ENCODE measurements at places on chromosomes 2 and 18.

DNA sequence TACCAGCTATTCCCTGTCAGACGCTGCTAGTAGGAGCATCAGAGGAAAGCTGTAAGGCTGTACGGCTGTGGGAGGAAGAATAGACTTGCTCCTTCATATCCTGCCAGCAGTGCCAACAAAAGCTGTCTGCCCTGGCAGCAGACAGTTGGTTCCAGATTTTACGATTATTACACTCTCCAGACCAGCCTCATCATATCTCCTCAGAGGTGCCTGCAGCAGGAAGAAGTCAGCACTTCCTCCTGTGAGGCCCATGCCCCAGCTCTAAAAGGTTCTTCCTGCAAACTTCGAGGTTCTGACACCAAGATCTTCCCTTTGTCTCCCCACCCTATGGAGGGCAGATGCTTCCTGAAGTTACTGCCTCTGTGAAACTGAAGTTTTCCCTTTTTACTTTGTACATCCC, 537.7 kb upstream of the PKDCC start:
- no peak for DNase-seq

DNA sequence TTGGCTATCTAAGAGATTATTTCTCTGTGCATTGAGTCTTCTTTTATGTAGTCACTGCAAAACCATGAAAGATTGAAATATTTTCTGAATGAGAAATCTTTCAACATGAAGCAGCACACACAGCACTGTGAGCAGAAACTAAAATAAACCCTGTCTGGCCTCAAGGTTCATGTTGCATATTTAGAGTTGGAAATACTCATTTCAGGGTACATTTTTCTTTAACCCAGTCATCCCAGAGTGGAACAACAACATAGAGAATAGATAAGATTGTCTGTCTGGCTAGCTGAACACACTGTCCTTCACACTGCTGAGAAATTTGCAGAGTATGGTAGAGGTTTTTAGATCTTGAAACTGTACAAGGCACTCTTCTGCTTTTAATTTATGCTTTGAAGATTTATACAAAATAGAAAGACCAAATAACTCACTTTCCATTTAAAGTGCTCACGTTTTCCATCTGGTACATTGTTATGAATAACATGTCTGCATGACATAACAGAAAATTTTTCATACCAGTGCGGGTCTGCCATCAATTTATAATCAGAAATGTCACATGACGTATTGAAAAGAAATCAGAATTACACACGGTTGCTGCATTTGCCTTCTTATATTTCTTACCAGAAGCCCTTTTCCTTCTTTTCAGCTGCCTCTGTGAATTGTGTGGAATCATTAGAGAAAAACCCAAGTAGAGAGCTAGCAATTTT, 25.0 kb upstream of the FN1 start:
- no peak for DNase-seq

DNA sequence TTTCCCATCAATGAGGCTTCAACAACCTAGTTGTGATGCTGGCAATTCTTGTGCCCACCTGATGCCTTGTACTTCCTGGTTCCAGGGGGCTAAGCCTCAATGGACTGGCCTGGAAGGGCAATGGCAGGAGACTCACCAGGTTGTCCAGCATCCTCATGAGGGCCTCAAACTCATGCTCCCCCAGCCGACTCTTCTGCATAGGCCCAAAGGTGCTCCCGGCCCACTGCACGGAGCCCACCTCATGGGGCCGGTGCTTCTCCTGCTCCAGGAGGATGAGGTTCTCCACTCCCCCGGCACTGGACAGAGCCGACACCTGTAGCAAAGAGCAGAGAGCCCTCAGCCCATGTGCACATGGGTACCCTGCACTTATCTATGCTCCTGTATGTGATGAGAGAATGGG, 84.5 kb downstream of the ADD2 start:
- peak; percentile 26 for DNase-seq

GRCh38 chr2:146324951-146325350, 1519.9 kb upstream of the ACVR2A start:
- DNase-seq: no peak

- peak; percentile 44 for DNase-seq
These were observed 42.4 kb upstream of the MTIF2 start for GRCh38 chr2:55311444-55311870.

GRCh38 chr2:19895535-19895934, 6.2 kb downstream of the TTC32 start:
- no peak for DNase-seq

GRCh38 chr2:144920755-144921530, 401.0 kb upstream of the ZEB2 start:
- DNase-seq: no peak

DNA sequence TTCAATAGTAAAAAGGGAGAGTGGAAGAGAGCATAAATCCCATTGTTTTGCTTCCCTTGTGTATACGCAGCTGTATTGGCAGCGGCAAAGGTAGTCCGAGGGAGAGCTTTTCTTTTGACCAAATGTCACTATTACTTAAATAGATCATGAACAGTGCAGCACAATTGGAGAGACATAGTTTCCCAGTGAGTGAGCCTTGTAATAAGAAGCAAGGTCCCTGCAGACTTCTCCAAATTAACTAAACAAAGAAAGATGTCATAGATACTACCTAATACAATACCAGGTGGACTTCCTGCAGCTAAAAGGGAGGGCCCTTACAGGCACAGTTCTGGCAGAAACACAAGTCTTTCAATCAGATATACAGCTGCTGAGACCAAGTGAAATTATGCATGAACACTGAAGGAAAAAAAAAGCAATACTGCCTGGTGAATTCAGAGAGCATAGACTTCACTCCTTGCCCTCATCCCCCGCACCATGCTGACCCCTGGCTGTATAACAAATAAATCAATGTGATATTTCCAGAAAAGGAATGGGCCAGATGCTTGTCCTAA, 404.7 kb upstream of the CDH2 start:
- DNase-seq: no peak

GRCh38 chr2:122875091-122875865, 1119.8 kb downstream of the TSN start:
- DNase-seq: no peak

GRCh38 chr2:168155680-168156079, 91.7 kb downstream of the STK39 start:
- DNase-seq: no peak

- no peak for DNase-seq
These were observed 31.3 kb upstream of the TOGARAM2 start for GRCh38 chr2:28949617-28950305.

DNA sequence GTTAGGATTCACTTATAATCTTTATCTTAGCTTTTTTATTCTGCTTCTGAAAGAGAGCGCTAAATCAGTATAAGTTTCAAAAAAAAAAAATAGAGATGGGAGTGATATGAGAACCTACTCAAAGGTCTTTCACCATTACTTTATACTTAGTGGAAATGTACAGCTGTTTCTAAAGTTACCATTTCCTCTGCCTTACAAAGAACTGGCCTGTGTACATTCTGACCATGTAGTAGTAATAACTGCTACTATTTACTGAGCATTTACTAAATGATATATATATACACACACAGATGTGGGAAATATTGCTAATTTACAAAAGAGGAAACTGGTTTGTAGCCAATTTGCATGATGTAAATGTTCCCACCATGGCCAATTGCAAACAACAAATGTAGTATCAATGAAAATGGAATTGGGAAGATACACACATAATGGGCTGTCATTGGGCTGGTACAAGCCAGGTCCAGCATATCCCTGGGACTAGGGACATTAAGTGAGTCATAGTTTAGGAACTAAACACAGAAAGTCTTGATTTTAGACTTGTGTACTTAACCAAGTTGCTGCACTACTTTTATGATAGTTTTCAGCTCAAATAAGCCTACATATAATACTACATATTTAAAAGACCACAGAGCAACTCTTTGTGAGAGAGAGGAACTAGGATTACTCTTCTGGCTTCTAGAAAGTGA, 67.1 kb downstream of the DYNC1I2 start:
- no peak for DNase-seq

DNA sequence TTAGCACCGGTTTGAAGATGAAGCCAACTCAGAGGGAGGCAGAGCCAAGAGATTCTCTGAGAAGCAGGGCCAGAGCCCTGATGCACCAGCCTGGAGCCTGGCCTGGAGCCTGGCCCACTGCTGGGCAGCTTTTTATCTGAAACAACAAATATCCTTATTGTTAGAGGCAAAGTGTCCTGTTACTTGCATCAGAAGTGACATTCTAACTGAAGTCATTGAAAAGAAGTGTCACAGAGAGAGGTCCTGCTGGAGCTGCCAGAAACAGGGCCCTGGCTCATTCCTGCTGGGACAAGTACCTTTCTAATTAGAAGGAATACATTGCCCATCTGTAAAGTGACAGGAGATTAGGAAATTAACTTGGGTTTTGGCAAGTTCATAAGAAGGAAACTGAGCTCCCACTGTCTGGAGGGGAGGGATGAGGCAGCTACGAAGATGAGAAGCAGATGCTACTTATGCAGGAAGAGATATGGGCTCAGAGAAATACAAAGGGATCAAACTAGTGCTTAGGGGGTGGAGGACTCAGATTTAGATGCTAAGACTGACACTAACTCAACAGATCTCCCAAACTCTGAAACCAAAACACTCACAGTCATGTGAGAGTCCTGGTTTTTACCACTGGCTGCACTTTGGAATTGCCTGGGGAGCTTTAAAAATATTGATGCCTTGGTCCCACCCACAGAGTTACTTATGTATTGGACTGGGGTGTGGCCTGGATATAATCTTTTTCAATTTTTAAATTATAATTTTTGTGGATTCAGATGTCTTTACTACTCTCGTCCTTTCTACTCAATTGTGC, 11.0 kb upstream of the HK2 start:
- no peak for DNase-seq

GRCh38 chr2:128732976-128733431, 414.3 kb upstream of the HS6ST1 start:
- DNase-seq: no peak

- DNase-seq: no peak
These were observed 24.5 kb downstream of the SRBD1 start for GRCh38 chr2:45586600-45586999.

GRCh38 chr2:231041061-231041689, 3.9 kb downstream of the C2orf72 start:
- DNase-seq: no peak

DNA sequence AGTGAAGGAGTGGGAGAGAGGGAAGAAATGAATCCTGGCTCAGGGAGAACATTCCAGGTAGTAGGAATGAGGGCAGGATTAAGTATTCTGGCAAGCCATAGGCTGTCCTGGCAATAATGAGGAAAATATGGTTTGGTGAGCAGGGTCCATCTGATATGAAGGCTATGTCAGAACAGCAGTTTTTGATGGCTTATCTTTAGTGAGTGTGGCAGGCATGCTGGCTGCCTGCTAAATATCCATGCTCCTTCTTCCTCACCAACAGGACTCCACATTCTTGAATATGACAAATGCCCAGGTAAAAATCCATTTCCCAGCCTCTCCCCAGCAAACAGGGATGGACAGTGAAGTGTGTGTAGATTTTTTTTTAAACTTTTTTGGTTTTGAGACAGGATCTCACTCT, 13.2 kb upstream of the CTIF start:
- DNase-seq: no peak

- no peak for DNase-seq
These were observed 3.5 kb upstream of the ZSWIM2 start for GRCh38 chr2:186852508-186852907.

- no peak for DNase-seq
These were observed 195.1 kb downstream of the C1D start for GRCh38 chr2:67867735-67868134.

DNA sequence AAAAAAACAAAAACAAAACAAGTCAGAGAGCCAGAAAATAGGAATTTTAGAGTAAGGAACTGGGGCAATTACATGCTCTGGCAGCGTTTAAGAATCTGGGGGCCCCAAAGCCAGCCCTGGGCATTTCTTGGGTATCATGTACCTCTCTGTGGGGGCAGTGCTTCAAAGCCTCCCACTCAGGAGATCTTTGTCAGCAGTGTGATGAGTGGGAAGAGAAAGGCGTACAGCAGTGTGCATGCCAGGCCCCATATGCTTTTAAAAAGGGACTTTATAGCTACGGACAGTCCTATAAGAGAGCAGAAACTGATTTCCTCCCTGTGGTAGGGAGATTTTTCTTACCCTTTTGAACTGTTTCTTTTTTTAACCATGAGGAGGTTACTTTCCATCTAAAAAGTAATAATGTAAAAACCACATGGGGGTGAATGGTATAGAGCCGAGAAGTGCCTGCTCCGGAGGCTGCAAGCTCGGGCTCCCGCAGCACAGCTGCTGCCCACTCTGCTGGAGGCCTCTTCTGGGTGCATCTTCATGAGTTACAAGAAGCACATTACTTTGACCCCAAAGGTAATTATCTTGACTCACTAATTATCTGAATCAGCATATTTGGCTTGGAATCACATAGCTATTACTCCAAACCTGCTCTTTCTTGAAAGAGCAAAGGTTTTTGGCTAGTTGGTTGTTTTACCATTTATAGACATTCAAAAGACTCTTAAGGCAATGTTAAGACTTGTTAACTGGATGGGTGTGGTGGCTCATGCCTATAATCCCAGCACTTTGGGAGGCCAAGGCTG, 46.4 kb downstream of the PROC start:
- no peak for DNase-seq

DNA sequence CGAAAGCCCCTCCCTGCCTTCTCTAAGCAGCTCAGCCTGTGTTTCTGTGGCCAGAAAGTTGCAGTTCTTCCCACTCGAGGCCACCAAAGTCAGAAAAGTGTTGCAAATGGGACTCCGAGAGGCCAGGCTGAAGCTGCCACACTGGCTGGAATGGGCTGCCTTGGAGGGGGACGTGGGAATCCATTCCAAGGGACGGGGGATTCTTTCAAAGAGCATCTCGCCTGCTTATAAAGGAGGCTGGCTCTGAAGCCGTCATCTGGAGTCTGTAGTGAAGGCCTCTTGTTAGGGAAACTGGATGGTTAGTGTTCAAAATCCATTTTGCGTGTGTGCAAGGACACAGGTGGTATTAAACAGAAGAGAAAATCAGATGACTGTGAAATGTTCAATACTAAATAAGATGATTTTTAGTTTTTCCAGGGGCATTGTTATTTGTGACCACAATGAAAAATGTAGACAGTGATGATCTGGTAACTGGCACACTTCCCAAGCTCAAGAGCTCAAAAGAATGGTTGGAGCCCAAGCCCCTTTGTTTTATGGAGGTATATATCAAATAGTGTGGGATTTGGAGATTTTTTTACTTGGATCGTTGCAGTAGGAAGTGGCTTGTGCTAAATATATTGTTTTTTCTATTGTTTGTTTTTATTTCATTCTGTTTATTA, 782 bp downstream of the FAM228B start:
- no peak for DNase-seq

GRCh38 chr2:39488450-39488849, 51.4 kb upstream of the MAP4K3 start:
- no peak for DNase-seq

GRCh38 chr2:210528716-210529115, 27.7 kb upstream of the CPS1 start:
- no peak for DNase-seq

GRCh38 chr2:201234663-201235135, 25.6 kb upstream of the CASP8 start:
- DNase-seq: no peak

- DNase-seq: no peak
These were observed 405.5 kb downstream of the RND3 start for GRCh38 chr2:150081775-150082481.

- no peak for DNase-seq
These were observed 60.2 kb upstream of the FZD7 start for GRCh38 chr2:201973305-201973928.

- no peak for DNase-seq
These were observed 126.1 kb downstream of the GBX2 start for GRCh38 chr2:236042087-236042486.

GRCh38 chr2:55949211-55949610, 25.6 kb upstream of the EFEMP1 start:
- DNase-seq: no peak
